Upper lobe of left lung (tissue), 6 donors: ENCODE measurements at places on chromosomes 7 and 10.

GRCh38 chr10:110989016-110989415 is 69.6 kb downstream of the SHOC2 start:
- DNase-seq, result no peak

DNA sequence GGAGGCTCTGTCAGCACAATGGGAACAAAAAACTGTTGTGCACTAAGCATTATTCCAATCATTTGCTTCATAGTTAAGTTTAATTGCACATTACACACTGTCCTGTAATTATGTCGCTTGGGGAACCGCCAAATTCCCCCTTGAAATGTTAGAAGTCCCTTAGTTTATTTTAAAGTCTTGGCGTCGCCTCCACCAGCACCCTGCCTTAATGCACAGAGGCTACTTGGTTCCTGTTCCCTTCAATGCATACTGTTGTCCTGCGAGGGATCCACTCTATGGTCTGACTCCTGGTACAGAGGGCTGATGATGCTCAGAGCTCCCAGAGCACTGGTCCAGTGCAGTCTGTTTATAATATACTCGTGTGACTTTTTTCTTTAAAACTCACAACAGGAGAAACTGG is 330.7 kb downstream of the ELMO1 start:
- DNase-seq, result no peak

DNA sequence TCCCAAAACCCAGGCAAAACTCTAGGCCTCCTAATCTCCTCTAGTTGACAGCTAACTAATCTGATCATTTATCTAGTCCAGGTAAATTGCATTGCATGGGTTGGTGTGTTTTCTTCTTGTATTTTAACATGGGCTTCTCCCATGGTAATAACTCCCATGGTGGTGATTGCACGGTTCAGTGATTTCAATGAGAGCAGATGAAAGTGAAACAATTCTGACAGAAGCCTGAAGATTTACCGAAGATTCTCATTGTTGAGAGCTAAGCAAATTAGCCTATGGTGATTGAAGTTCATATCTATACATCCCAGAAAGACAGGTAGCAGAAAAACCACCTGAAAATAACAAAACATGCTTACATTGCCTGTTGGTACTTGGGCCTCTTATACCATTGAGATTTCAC is 26.6 kb upstream of the LIPN start:
- DNase-seq, result no peak

DNA sequence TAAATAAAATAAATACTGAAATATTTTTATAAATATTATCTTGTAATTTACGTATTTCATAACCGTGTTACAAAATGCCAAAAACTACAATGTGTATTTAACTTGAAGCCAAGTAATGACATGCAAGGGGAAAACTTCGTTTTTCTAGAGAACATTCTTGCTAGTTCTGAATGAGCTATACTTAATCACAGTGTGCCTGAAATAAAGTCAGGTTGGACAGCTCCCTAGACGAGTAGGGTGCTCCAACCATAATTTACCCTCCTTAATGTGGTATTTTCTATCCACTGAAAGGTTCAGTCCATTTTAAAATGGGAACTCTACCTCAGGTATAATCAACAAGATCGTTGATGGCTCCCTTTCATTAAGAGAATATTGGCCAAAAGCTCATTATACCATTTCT is 194.5 kb upstream of the AHR start:
- no peak for DNase-seq

- DNase-seq, result no peak
These were observed 7.9 kb downstream of the SLC25A28 start for GRCh38 chr10:99612167-99612831.

DNA sequence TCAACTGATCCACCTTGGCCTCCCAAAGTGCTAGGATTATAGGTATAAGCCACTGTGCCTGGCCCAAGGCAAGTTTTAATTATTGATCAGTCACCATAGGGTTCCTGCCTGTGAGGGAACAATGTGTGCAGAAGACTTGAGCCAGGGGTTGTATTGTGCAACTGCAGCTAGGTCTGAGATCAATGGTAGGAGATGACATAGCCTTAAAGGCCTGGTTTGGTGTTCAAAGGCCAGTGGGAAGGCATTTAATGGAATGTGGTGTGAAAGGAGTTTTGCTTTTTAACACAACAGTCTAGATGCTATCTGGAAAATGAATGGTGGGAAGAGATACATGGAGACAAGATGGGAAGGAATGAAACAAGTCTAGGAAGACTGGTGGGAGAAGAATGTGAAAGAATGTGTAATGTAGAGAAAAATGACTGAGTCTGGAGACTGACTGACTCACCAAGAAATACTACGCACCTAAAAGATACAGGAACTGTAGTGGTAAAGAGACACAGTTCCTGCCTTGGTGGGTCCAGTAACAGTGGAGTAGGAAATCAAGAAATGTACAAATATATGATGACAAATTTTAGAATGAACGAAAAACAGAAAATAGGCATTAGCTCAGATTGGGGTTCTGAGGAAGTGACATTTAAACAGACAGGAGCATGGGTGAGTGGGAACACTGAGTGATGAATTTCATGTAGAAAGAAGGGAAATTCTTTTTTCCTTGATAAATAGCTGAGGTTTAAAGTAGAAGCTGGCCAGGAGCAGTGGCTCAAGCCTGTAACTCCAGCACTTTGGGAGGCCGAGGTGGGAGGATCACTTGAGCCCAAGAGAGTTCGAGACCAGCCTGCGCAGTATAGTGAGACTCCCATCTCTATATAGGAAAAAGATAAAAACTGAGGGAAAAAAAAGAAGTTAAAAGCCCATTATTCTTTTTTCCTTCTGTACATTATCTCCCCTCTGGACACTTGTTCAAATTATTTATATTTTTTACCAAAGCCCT is 9.4 kb downstream of the HNRNPF start:
- DNase-seq, result no peak

DNA sequence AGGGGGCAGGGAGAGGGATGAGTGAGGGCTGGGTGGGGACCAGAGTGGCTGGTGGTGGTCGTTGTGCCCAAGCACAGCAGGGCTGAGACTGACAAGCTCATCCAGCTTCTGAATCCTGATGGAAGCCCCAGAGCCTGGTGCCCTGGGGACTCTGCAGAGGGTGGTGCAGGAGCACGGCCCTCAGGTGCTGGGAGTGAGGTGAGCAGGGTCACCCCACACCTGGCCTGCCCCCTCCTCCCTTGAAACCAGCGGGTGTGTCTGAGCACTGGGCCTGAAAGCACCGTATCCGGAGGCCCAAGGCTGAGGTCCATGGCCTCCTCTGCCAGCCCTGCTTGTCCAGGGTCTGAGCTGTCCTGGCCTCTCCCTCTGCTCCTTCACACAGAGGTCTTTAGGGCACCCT is 218.2 kb downstream of the ZNF248 start:
- no peak for DNase-seq

DNA sequence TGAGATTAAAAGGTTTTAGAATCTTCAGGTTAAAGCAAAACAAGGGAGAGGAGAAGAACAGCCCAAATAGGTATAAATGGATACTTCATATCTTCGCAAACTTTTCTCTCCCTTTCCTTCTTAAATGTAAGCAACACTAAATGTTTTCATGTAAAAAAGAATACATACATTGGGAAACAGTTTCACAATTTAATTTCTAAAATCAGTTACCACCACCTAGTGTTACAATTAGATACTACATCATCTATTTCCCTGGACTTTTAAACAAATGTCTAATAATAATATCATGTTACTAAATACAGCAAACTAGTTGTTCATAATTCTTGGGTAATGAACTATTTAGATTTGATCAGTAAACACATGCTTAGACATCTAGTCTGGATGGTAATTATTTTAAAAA is 35.8 kb downstream of the MINDY3 start:
- DNase-seq, result no peak
